Smooth muscle cell of trachea (primary cell): ENCODE measurements at places on chromosomes 7 and 10. TPM values are rescaled to one million over a fixed set of nuclear protein-coding genes. Genes with fewer than 3 reads are reported as not detected.

Gene CFAP70
- total RNA-seq: 0.87 and 1.7 TPM in 2 replicates

Gene PLEKHS1
- total RNA-seq: under 0.01 TPM in 1 of 2 replicates, not detected in the other

Gene WAPL
- total RNA-seq: 36.9 and 47.3 TPM in 2 replicates

Gene PIK3CG
- under 0.01 TPM in 1 of 2 replicates, not detected in the other for total RNA-seq

Gene HMX3
- not detected in 2 replicates for total RNA-seq

Gene ARHGAP22
- total RNA-seq: 60.2 and 70.8 TPM in 2 replicates

Gene DDC
- not detected in 2 replicates for total RNA-seq

Gene GPR26
- not detected in 2 replicates for total RNA-seq

Gene CLCN1
- total RNA-seq: not detected in 2 replicates

Gene GSTO2
- total RNA-seq: 3.8 and 7.9 TPM in 2 replicates

Gene GCC1
- 25.6 and 34.2 TPM in 2 replicates for total RNA-seq

Gene PMPCB
- total RNA-seq: 67.8 and 98.0 TPM in 2 replicates

Gene OR6B1
- total RNA-seq: not detected in 2 replicates

Gene VTI1A
- 33.2 and 40.0 TPM in 2 replicates for total RNA-seq

Gene DRGX
- not detected in 2 replicates for total RNA-seq
